ENCODE measurements at places on chromosomes 6 and 20.

- peak; percentile 82 for DNase-seq
Measured at GRCh38 chr20:33810885-33811775, at the start of gene CHMP4B. Gene CHMP4B, plus strand, starts transcription at chr20:33811348. Its CDS starts 121 bp downstream, at chr20:33811469.

- DNase-seq: no peak
Measured at GRCh38 chr6:130324657-130325056, 41.2 kb upstream of the TMEM200A start.

GRCh38 chr6:137973201-137973600 is 106.1 kb downstream of the TNFAIP3 start:
- DNase-seq: no peak

- DNase-seq: no peak
Measured at GRCh38 chr6:137543114-137543513, 48.9 kb upstream of the OLIG3 start.

All from bone marrow (tissue), 2 donors.